ENCODE measurements at places on chromosomes 5 and 9.
A peak's percentile ranks its signal among the peaks of the same experiment; 100 is the strongest.

DNA sequence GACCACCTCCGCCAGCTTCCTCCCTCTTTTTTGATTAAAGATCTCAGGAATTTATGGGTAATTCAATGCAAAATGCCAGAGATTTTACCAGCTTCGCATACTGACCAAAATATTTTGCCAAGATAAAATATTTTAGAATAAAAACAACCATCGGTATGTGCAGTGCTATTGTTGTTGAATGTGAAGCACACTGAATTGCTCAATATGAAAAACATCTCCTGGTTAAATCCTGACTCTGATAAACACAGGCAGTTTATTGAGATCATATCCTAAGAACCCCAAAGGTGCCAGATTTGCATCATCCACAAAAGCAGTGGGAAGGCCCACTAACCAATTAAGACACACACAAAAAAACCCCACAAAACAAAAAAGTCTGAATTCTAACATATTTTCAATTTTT lies 202.4 kb downstream of the GLIS3 start:
- DNase-seq = no peak

DNA sequence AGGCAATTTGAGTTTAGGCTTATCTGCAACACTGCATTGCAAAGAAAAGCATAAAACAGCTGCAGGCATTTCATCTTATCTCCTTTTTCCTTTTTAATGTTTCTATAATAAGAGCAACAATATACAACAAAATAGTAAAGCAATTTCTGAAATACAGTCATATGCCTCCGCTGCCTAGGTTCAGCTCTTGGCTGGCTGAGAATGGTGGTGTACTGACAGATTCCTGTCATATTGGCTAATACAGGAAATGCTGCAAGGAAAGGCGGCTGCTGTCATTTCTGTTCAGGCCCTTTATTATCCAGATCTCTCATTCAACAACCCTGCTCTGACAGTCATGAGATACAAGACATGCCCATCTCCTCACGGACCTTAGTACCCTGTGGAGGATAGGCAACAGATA lies 677.0 kb downstream of the TAF11L14 start:
- DNase-seq = no peak

GRCh38 chr5:74482990-74483389 lies 157.5 kb downstream of the ENC1 start:
- DNase-seq = no peak

DNA sequence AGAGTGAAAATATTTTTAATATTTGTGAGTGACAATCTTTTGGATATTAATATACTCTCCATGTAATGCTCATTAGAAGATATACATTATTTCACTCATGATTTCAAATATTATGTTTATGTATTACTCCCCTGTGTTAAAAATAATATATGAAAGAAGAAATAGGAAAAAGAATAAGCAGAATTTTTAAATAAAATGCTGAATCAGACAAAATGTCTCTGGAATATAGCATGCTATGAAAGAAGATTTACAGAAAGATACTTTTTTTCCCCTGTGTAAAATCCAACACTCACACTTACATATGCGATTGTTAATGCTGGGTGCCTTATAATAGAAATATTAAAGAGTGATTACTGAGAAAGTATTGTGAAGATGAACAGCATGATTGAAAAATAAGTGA lies 373.7 kb downstream of the ANXA1 start:
- no peak for DNase-seq

- DNase-seq = no peak
Observed at GRCh38 chr9:123651871-123652270, 278.1 kb downstream of the DENND1A start.

DNA sequence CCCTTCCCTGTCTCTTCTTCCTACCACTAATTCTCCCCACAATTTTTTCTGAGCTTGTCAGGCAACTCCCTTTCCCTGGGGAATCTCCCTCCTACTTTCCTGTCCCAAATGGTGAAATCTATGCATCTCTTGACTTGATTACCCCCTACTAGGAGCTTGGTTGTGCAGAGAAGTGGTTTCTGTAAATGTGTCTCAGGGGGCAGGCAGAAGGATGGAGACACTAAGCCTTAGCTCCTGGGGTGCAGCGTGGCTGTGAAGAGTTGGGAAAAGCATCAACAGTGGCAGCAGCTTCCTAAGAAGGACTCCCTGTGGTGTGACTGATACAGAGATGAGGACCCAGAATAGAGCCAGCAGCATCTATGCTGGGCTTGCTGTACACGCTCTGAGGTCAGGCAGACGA lies 62.3 kb downstream of the NRG2 start:
- DNase-seq = no peak

GRCh38 chr9:125785248-125785751 lies 38.1 kb downstream of the PBX3 start:
- DNase-seq = no peak

GRCh38 chr9:89435071-89435823 lies 62.7 kb downstream of the SEMA4D start:
- DNase-seq = no peak

GRCh38 chr5:5572976-5573797 lies 150.7 kb downstream of the ICE1 start:
- DNase-seq = no peak

- DNase-seq = no peak
Observed at GRCh38 chr9:116688806-116689485, 1.8 kb downstream of the TRIM32 start.

GRCh38 chr9:7176561-7176960 lies 418.8 kb downstream of the KDM4C start:
- no peak for DNase-seq

DNA sequence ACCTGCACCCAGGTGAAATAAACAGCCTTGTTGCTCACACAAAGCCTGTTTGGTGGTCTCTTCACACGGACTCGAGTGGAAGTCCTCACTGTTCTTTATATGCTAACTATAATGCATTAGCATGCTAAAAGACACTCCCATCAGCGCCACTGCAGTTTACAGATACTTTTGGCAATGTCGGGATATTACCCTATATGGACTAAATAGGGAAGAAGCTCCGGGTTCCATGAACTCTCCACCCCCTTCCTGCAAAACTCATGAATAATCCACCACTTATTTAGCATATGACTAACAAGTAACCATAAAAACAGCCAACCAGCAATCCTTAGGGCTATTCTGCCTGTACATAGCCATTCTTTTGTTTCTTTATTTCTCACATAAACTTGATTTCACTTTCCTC lies 426.2 kb upstream of the PTPRD start:
- DNase-seq = no peak

GRCh38 chr9:124267271-124267807 lies 9.6 kb downstream of the NEK6 start:
- peak; percentile 92 for DNase-seq
